ENCODE measurements at places on chromosomes 4 and X.

- DNase-seq, result no peak
Observed at GRCh38 chrX:8960957-8961468, 72.9 kb downstream of the FAM9B start.

DNA sequence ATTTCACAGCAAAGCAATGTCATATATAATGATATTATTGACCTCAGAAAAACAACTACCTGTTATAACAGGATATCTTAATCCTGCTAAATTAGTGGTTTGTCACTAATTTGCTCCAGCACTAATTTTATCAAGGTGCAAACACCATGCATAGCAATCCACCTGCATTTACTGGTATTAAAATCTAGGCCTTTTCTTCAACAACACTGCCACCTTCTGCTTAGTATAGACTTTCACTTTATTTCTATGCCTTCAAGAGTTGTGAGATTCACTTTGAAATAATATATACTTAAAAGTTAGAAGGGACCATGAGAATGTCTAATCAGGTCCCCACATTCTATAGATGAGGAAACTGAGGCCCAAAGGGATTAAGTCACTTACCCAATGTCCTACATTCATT, 82.1 kb upstream of the IQCM start:
- no peak for DNase-seq

GRCh38 chr4:19380600-19380999, 871.1 kb upstream of the SLIT2 start:
- DNase-seq, result no peak

- no peak for DNase-seq
Observed at GRCh38 chrX:108456971-108457477, 17.4 kb downstream of the COL4A5 start.

DNA sequence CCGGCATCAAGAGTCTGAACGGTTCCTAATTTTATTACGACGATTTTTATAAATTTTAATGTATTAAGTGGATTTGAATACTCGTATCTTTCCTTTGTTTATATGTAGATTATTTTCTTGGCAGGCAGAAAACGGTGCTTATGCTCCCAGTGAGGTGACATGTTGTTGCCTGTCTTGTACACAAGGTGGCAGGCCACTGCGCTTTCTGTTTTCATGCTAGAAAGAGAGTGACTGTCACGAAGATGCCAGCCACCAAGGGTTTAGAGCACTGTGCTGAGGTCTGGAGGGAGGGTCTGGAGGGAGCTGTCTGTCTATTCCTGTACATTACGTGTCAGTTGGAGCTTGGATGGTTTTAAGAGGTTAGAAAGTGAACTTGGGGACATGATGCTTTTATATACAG, 87.7 kb downstream of the SHROOM2 start:
- DNase-seq, result peak; percentile 22

- DNase-seq, result no peak
Observed at GRCh38 chr4:17188125-17188524, 289.7 kb upstream of the LDB2 start.

- no peak for DNase-seq
Observed at GRCh38 chr4:103011378-103012025, 8.0 kb downstream of the SLC9B1 start.

DNA sequence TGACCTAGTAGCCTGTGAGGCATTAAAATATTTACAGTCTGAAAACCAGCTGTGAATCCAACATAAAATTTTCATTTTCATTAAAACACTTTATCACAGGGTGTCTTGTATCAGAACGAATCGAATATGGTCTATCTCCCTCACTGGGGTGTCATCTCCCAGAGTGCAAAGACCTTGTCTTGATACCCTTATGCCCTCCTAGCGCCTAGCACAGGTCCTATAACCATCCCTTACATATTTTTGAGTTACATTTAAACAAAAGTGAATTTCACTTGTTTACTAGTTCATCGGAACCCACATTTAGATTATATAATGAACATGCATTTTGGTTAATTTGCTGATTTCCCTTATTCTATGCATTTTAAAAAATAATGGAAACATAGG, 14.0 kb downstream of the DIPK2B start:
- no peak for DNase-seq

- no peak for DNase-seq
Observed at GRCh38 chr4:3062471-3062870, 11.9 kb downstream of the HTT-AS start.

GRCh38 chr4:13821522-13821921, 194.0 kb upstream of the BOD1L1 start:
- DNase-seq, result no peak

- no peak for DNase-seq
Observed at GRCh38 chr4:177478496-177478895, 36.3 kb upstream of the AGA start.

DNA sequence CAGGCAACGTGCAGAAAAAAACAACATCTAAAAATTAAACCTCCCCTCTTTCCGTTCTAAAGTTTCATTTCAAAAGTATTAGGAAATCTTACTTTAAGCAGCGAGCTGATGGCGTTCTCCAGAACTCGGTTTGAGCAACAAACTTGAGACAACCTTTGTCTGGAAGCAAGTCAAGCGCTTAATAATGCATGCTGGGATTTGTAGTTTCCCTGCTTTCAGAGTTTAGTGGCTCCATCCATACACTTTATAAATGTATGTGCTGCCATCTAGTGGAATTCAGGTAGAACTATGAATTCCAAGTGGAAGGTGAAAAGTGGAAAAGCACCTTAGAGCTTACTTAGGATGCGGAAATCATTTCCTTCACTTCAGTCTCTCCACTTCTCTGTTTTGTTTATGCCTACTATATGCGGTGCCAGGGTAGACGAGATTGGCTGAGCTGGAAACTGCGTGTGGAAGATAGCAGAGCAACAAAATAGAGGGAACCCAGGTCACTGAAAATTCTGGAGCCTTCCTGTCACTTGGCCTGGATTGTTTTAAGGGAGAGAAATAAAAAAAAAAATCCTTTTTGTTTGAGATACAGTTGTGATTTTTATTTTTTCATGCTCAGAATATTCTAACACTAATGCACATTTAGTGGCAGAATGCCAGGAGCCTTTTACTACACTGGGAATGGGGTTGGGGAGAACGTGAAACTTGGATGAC, at the start of gene BDH2:
Gene BDH2, minus strand, starts transcription at position 144 of the 702 bp plus-strand sequence. CDS start 3,580 bp downstream, outside the sequence.
- peak; percentile 30 for DNase-seq

- DNase-seq, result no peak
Observed at GRCh38 chr4:88939697-88940096, 117.3 kb downstream of the FAM13A start.
